ENCODE measurements at places on chromosomes 4 and X.

GRCh38 chr4:160326110-160326509 lies 1223.2 kb downstream of the RAPGEF2 start:
- DNase-seq, result no peak

DNA sequence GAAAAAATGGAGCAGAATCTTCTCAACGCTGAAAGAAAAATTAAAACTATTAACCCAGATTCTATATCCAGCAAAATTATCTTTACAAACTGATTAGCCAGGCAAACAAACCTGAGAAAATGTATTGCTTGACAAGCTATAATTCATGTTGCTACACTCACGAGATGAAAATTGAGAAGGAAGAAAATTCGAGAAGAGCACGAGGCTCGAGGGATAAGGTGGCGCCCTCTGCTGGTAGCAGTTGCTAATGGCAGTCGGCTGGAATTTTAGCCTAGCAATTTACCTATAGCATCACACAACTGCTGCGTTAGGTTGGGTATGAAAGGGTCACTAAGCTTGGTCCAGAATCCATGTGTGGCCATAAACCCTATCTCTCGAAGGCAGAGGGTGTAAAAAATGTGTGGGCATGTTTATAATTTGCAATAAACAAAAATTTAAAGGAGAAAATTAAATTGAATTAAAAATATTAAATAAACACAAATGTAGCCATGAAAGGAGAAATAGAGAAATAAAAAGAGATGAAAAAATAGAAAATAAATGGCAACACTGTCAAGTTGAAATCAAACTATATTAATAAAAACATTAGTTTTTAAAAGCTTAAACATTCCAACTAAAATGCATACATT lies 126.6 kb downstream of the PPP4R3C start:
- peak; percentile 49 for DNase-seq

- DNase-seq, result peak; percentile 35
These were observed 12.1 kb upstream of the CC2D2A start for GRCh38 chr4:15457406-15458201.

- DNase-seq, result no peak
These were observed 306.8 kb downstream of the PDHA2 start for GRCh38 chr4:96146686-96147085.

GRCh38 chr4:31964685-31965084 lies 1244.5 kb downstream of the PCDH7 start:
- DNase-seq, result no peak

- DNase-seq, result no peak
These were observed 355.2 kb upstream of the GALNT7 start for GRCh38 chr4:172813359-172813923.
